ENCODE measurements at places on chromosomes 2 and 18.

DNA sequence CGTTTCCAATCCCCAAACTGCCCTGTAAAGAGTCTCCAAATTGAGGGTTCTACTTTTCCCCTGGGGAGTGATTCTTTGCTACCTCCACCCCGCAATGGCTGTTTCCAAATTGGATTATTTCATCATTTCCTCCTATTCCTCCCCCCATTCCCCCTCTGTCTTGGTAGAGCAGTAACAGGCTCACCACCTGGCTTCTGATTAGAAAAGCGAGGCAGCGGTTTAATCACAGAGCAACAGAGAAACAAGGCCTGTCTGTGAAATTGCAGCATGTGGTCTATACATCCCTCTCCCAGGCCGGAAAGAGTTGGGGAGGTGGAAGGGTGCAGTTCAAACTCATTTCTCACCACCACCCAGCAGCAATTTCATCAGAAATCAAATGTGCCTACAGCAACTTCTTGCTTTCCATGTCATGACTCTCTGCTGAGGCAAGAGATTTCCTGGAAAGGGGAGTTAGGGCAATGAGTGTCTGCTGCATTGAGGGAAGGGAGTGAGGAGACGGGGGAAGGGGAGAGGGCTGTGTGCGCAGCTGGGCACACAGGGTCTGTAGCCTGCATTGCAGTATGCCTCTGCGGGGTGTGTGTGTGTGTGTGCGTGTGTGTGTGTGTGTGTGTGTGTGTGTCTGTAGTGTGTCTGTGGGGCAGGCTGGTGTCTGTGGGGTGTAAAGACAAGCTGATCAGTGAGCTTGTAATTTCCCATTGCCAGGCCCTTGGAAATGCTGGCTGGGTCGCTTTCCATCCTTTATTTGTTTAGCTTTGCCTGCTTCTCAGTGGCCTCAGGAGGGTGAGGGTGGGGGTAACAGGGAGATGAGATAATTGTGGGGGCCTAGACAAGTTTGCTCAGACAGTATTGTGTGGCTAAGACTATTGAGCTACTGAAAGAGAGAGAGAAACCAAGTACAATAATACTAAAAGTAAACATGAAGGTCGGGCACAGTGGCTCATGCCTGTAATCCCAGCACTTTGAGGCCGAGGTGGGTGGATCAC lies 13.5 kb upstream of the IGFBP2 start:
- DNase-seq: no peak

- no peak for DNase-seq
Measured at GRCh38 chr2:174444761-174445160, 42.1 kb downstream of the GPR155 start.

DNA sequence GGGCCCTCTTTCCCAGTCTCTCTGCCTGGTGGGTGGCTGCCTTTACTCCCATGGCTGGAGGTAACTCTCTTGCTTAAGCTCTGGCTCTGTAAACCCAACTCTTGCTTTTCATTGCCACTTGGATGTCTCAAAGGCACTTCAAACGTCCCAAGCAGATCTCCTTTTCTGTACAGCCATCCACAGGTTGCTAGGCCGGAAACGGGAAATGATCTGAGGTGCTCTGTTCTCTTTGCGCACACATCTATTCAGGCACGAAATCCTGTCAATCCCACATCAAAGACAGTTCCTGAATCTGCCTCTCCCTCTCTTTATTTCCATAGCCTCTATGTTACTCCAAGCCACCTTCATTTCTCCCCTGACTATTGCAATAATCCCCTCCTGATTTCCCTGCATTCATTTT lies 87.4 kb downstream of the AOX1 start:
- no peak for DNase-seq

DNA sequence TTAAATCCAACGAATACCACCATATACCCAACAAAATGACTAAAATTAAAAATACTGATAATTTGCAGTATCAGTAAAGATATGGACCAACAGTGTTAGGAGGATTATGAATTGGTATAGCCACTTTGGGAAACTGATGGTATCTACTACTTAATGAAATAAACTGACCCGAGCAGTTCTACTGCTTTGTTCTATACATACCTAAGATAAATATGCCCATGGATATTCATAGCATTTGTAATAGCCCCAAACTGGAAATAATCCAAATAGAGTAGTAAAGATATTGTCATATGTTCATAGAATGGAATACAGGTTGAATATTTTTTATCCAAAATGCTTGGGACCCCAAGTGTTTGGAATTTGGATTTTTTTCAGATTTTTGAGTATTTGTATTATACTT lies 20.7 kb downstream of the PPP1CB start:
- DNase-seq: no peak
